Naive thymus-derived CD4-positive, alpha-beta T cell (primary cell): ENCODE measurements at places on chromosomes 2 and 18.

DNA sequence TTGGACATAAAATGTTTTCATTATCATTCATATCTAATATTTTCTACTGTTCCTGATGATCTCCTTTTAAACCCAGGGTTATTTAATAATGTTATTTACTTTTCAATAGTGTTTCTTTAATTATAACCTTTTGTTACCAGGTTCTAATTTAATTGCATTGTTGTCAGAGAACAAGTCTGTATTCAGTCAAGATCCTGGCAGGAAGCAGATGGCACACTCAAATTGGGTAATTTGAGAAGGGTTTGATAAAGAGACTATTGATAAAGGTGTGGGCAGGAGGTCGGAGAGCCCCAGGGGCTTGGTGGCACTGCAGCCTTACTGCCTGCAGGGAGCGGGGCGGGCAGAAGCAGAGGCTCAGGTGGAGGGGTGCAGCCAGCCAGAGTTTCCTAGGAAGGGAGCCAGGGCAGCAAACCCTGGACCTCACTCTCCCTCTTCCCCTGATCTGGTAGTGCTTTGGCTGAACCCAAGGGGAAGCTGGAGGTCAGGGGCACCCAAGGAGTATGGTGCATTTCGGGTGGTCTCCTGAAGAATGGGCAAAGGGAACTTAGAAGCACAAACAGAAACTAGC lies 2.3 kb upstream of the KIF1A start:
- H3K27me3 ChIP-seq = peaks cover 6% of the 10 kb centered on the region
- no peak overlapping the region for H3K27ac ChIP-seq
- H3K36me3 ChIP-seq = no peaks in the 10 kb centered on the region
- no peak overlapping the region for H3K4me3 ChIP-seq
- DNase-seq = no peak
- H3K4me1 ChIP-seq = no peaks in the 10 kb centered on the region

DNA sequence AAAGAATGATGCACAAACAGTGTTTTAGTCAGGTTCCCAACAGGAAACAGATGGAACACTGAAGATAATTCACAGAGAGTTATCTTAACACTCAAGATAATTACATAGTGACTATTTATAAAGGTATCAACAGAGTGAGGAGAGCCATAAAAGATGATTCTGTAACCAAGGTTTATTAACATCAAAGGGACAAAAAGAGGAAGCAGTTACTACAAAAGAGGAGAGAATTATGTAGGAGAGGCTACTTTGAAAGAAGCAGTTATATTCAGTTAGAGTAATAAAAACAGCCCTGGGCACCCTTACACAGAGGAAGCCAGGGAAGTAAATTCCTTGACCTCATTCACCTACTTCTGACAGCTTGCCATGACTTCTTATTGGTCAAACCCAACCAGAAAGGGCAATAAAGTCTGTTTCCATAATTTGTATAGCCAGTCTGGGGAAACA lies 326.5 kb upstream of the SLC39A10 start:
- H3K4me1 ChIP-seq = no peaks in the 10 kb centered on the region
- no peak for DNase-seq
- no peak overlapping the region for H3K27ac ChIP-seq
- no peaks in the 10 kb centered on the region for H3K36me3 ChIP-seq

- H3K36me3 ChIP-seq = no peaks in the 10 kb centered on the region
- no peak for DNase-seq
- no peak overlapping the region for H3K27ac ChIP-seq
- no peaks in the 10 kb centered on the region for H3K27me3 ChIP-seq
- no peaks in the 10 kb centered on the region for H3K4me1 ChIP-seq
Measured at GRCh38 chr18:4208366-4208765, 246.7 kb downstream of the DLGAP1 start.

- no peak for DNase-seq
- no peaks in the 10 kb centered on the region for H3K27me3 ChIP-seq
- H3K4me1 ChIP-seq = peaks cover 16% of the 10 kb centered on the region
Measured at GRCh38 chr2:28137221-28137620, 246.7 kb downstream of the BABAM2 start.

GRCh38 chr2:232444409-232445148 lies 11.4 kb upstream of the ALPI start:
- no peaks in the 10 kb centered on the region for H3K27me3 ChIP-seq
- DNase-seq = peak; percentile 31
- no peaks in the 10 kb centered on the region for H3K4me1 ChIP-seq

GRCh38 chr2:219001577-219002394 lies 8.6 kb upstream of the CRYBA2 start:
- peaks cover 24% of the 10 kb centered on the region for H3K27me3 ChIP-seq
- H3K27ac ChIP-seq = no peak overlapping the region
- peak overlapping the region; percentile 20 for H3K4me3 ChIP-seq
- DNase-seq = no peak
- H3K4me1 ChIP-seq = peaks cover 13% of the 10 kb centered on the region
- no peaks in the 10 kb centered on the region for H3K36me3 ChIP-seq

DNA sequence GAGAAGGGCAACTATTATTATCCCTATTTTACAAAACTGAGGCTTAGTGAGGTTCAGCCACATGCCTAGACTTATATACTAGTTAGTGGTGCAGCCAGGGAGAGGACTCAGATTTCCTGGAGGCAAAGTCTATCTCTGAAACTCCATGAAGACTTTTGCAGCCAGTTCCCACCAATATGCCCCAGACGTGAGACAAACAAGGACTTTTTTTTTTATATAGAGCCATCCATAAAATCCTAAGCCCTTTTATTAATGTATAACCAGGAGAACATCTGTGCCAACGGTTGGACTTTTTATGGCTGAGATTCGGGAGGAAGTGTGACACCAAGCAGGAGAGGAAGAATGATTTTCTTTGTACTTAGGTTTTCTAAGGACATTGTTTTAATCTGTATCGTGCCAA lies 29.9 kb downstream of the LIPG start:
- H3K27me3 ChIP-seq = no peaks in the 10 kb centered on the region
- H3K36me3 ChIP-seq = no peaks in the 10 kb centered on the region
- no peak overlapping the region for H3K27ac ChIP-seq
- H3K4me1 ChIP-seq = no peaks in the 10 kb centered on the region
- DNase-seq = no peak

DNA sequence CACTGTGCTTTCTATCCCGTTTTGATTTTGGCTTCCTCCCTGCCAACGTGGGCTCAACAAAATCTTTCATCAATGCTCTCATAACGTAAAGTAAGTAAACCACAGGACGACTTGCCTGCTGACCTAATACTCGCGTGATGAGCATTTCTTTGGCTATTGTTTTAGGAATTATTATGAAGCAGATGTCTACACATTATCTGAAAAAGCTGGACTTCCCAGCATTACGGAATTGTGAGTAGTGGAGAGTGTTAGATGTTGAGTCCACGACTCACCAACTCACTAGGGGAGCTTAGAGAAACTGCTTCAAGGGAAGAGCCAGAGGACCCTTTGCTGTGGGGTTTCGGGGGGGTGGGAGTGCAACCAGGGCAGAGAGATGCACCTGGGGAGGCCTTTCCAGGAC lies 21.9 kb downstream of the HJURP start:
- H3K36me3 ChIP-seq = no peaks in the 10 kb centered on the region
- no peak overlapping the region for H3K27ac ChIP-seq
- no peaks in the 10 kb centered on the region for H3K4me1 ChIP-seq
- H3K27me3 ChIP-seq = no peaks in the 10 kb centered on the region

DNA sequence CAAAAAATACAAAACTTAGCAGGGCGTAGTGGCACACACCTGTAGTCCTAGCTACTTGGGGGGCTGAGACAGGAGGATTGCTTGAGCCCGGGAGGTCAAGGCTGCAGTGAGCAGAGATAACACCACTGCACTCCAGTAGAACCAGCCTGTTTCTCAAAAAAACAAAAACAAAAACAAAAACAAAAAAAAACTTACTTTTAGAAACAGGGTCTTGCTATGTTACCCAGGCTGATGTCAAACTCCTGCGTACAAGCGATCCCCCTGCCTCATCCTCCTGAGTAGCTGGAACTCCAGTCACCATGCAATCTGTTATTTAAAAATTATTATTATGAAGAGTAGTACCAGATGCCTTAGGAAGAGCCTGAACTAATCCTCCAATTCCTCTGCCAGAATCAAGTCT lies 35.0 kb upstream of the GLI2 start:
- no peaks in the 10 kb centered on the region for H3K4me1 ChIP-seq
- H3K4me3 ChIP-seq = no peak overlapping the region
- H3K27me3 ChIP-seq = no peaks in the 10 kb centered on the region
- no peaks in the 10 kb centered on the region for H3K36me3 ChIP-seq

DNA sequence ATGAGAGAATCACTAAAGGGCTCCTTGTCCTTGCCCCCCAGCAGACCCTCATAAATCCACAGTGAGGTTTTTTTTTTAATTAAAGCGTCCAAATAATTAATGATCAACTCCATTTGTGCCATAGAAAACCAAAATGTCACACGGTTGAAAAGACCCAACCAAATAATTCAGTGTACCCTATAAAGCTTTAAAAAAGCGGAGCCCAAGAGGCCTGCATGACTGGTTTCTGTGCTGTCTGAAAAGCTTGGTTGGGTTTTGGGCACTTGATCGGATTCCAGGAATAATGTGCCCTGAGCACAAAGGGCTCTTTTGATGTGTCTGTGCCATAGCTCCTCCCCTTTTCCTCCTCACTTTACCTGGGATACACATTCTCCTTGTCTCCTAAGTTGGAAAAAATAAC lies 523.2 kb downstream of the TNS1 start:
- H3K4me1 ChIP-seq = no peaks in the 10 kb centered on the region
- H3K27me3 ChIP-seq = no peaks in the 10 kb centered on the region
- DNase-seq = no peak
- no peak overlapping the region for H3K4me3 ChIP-seq

- H3K36me3 ChIP-seq = no peaks in the 10 kb centered on the region
- DNase-seq = no peak
- H3K4me3 ChIP-seq = no peak overlapping the region
- H3K27me3 ChIP-seq = no peaks in the 10 kb centered on the region
- H3K4me1 ChIP-seq = no peaks in the 10 kb centered on the region
Measured at GRCh38 chr2:188601391-188601790, 309.7 kb downstream of the GULP1 start.

DNA sequence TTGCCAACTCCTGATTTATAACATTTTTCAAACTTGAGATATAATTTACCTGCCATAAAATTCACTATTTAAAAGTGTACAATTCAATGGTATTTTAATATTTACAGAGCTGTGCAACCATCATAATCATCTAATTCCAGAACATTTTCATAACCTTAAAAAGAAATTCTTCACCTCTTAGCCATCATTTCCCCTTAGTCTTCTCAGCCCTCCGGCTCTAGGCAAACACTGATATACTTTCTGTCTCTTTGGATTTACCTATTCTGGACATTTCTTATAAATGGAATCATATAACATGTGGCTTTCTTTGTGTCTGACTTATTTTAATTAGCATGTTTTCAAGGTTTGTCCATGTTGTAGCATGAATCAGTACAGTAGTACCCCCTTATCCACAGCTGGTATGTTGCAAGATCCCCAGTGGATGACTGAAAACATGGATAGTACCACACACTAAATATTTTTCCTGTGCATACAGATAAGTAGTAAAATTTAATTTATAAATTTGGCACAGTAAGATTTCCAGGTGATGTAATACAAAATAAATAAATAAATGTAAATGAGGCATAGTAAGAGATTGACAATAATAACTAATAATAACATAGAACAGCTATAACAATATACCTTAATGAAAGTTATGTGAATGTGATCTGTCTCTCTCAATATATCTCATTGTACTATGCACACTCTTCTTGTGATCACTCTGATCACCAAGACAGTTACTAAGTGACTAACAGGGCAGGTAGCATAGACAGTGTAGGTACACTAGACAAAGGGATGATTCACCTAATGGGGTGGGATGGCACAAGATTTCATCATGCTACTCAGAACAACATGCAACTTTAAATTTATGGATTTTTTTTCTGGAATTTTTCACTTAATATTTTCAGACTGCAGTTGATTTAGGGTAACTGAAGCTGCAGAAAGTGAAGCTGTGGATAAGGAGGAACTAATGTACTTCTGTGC lies 73.1 kb downstream of the RAB3GAP1 start:
- H3K27me3 ChIP-seq = no peaks in the 10 kb centered on the region
- no peak overlapping the region for H3K4me3 ChIP-seq
- no peaks in the 10 kb centered on the region for H3K36me3 ChIP-seq
- no peak for DNase-seq
- no peak overlapping the region for H3K27ac ChIP-seq
- no peaks in the 10 kb centered on the region for H3K4me1 ChIP-seq

- H3K4me3 ChIP-seq = no peak overlapping the region
- H3K4me1 ChIP-seq = no peaks in the 10 kb centered on the region
- H3K36me3 ChIP-seq = no peaks in the 10 kb centered on the region
- H3K27me3 ChIP-seq = no peaks in the 10 kb centered on the region
- H3K27ac ChIP-seq = no peak overlapping the region
Measured at GRCh38 chr18:45316127-45316526, 299.1 kb upstream of the SLC14A2 start.

DNA sequence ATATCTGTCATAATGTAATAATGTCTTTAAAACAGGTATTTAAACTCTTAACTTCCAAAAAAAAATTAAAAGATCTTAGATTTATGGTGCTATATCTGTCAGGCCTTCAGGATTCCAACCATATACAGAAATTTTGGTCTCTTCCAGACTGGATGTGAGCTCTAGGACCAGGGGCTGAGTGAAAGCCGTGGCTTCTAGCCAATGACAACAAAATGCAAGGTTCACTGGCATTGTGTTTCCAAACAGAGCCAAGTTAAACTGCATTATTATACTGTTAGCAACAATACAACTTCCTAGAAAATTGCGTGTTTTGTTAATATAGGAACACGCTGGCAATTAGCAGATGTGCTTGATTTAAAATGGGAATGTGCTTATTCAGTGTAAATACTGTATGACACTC lies 809.8 kb upstream of the SOX11 start:
- no peak overlapping the region for H3K4me3 ChIP-seq
- DNase-seq = no peak
- no peaks in the 10 kb centered on the region for H3K36me3 ChIP-seq
- no peaks in the 10 kb centered on the region for H3K4me1 ChIP-seq

GRCh38 chr2:180240774-180241173 lies 233.7 kb upstream of the CWC22 start:
- H3K36me3 ChIP-seq = no peaks in the 10 kb centered on the region
- H3K27me3 ChIP-seq = no peaks in the 10 kb centered on the region
- H3K4me1 ChIP-seq = no peaks in the 10 kb centered on the region
- DNase-seq = no peak
- no peak overlapping the region for H3K27ac ChIP-seq

- no peak for DNase-seq
- H3K4me1 ChIP-seq = no peaks in the 10 kb centered on the region
- H3K36me3 ChIP-seq = no peaks in the 10 kb centered on the region
- no peak overlapping the region for H3K27ac ChIP-seq
- no peak overlapping the region for H3K4me3 ChIP-seq
Measured at GRCh38 chr2:187372213-187372612, 75.8 kb downstream of the CALCRL start.

DNA sequence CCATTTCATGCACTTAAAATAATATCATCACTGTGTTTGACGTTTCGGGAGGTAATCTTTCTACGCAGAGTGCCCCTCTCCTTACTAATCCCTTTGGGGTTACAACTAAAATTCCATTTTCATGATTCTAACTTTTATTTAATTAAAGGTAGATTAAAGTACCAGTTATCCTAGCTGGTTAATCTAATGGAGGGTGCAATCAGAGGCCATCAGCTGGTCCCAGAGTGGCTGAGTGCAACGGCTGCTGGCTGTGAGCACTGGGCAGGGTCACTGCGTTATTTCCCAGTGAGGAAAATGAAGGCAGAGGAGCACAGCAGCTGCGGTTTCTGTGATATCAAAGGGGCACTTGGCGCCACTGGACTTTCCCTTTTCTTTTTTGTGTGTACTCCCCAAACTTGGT lies 12.1 kb downstream of the SCYGR4 start:
- no peaks in the 10 kb centered on the region for H3K27me3 ChIP-seq
- H3K4me1 ChIP-seq = no peaks in the 10 kb centered on the region
- no peaks in the 10 kb centered on the region for H3K36me3 ChIP-seq
- H3K27ac ChIP-seq = no peak overlapping the region
- DNase-seq = no peak

- H3K27me3 ChIP-seq = no peaks in the 10 kb centered on the region
- no peak for DNase-seq
- no peaks in the 10 kb centered on the region for H3K36me3 ChIP-seq
- no peaks in the 10 kb centered on the region for H3K4me1 ChIP-seq
Measured at GRCh38 chr2:25596516-25597244, 76.7 kb downstream of the DTNB start.
